Ascending aorta (tissue), 2 donors: ENCODE measurements at places on chromosomes 7 and 10.
A peak's percentile ranks its signal among the peaks of the same experiment; 100 is the strongest.

- DNase-seq = peak; percentile 59
Measured at GRCh38 chr7:938546-939185, 15.8 kb downstream of the ADAP1 start.

GRCh38 chr10:7593905-7594304 is 72.9 kb downstream of the ITIH5 start:
- DNase-seq = no peak

GRCh38 chr10:117663750-117664149 is 121.2 kb downstream of the EMX2 start:
- no peak for DNase-seq

DNA sequence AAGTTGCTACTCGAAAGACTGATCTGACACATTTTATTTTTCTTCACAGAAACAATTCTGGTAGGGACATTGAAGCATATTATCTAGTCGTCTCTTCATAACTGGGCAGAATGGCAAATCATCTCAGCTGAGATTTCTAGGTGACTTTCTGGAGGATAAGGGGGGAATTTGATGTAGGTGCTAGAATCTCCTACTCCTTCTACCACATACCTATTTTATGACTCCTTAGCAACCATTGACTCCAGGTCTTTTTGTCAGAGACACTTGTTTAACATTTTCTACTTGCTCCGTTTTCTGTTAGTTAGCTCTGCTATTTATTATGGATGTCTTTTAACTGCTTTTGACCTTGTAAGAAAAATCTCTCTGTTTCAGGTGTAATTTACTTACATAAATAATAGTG is 380.9 kb upstream of the SEMA3C start:
- no peak for DNase-seq

- DNase-seq = no peak
Measured at GRCh38 chr7:130458257-130458656, 17.4 kb upstream of the CEP41 start.

- no peak for DNase-seq
Measured at GRCh38 chr7:90180011-90180585, 25.8 kb downstream of the STEAP1 start.

GRCh38 chr7:42745357-42746059 is 166.4 kb downstream of the C7orf25 start:
- DNase-seq = peak; percentile 62

- DNase-seq = no peak
Measured at GRCh38 chr7:4091767-4092166, 590.3 kb upstream of the FOXK1 start.

- DNase-seq = peak; percentile 70
Measured at GRCh38 chr10:132388891-132389432, 8.0 kb upstream of the PWWP2B start.

DNA sequence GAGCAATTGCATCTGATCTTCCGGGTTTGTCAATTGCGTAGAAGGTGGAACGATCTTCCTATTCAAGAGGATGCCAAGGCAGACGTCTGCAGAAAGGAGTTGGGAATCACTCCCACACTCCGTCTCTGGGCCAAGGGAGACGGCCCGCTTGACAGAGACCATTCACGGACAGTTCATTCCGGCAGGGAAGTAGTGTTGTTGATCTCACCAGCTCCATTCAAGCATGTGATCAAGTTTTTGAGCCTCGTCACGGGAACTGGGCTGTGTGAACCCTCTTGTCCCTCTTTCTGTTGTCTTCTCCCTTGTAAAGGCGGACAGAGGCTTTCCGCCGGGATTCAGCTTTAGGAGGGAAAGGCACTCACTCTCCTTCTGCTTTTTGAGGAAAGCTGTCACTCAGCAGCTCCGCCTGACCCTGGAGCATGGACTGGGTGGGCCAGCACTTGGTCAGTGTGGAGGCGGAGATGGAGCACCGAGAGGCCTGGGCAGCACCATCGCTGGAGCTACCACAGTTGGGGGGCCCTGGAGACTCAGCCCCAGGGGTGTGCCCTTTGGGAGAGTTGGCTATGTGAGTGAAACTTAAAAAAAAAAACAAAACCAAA is 44.9 kb downstream of the SPDYE5 start:
- DNase-seq = no peak

DNA sequence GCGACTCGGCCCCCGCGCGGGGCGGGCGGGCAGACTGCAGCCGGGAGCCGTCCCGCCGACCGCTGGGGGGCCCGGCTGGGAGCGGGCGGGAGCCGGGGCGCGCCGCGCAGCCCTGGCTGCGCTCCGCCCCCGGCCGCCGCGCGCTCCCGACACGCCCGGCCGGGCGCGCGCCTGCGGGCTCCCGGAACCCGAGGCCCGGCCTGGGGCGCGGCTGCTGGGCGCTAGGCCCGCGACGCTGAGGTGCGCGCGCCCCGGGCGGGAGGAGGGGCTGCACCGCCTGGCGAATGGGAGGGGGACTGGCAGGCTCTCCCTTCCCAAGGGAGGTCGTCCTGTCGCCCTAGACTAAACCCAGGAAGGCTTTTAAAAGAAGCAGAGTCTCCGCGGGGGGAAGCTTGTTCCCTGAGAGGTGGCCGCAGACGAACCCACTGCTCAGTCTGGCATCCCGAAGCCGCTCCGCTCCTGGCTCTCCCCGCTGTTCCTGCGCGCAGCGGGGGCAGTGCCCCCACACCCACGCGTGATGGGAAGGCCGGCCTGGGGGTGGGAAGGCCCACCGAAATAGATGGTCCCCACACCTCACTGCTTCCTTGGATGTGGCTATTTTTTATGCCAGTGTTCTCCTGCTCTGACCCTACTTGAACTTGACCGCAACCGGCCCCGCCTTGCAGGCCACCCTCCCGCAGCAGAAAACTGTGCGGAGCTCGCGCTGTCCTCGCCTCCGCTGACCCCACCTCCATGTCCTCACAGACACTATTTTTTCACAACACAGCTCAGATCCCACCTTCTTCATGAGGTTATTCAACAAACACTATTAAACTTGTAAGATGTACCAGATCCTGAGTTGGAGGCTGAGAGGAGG is at the start of gene VOPP1:
TSS of gene VOPP1 (minus strand) at position 125 of the 856 bp plus-strand sequence. CDS start 178 bp downstream, outside the sequence.
- peak; percentile 26 for DNase-seq

- DNase-seq = no peak
Measured at GRCh38 chr10:22285130-22285529, 31.1 kb upstream of the COMMD3 start.

DNA sequence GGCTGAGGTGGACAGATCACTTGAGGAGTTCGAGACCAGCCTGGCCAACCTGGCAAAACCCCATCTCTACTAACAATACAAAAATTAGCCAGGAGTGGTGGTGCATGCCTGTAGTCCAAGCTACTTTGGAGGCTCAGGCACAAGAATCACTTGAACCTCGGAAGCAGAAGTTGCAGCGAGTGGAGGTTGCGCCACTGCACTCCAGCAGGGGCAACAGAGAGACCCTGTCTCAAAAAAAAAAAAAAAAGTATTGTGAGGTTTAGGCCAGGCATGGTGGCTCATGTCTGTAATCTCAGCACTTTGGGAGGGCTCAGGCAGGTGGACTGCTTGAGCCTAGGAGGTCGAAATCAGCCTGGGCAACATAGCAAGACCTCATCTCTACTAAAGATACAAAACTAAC is 16.0 kb downstream of the TET1 start:
- DNase-seq = peak; percentile 49

GRCh38 chr7:127838816-127839415 is 186.9 kb downstream of the SND1 start:
- DNase-seq = no peak

- DNase-seq = no peak
Measured at GRCh38 chr7:33457039-33457438, 327.7 kb downstream of the BBS9 start.

GRCh38 chr10:113739031-113739430 is 12.5 kb upstream of the PLEKHS1 start:
- DNase-seq = no peak

DNA sequence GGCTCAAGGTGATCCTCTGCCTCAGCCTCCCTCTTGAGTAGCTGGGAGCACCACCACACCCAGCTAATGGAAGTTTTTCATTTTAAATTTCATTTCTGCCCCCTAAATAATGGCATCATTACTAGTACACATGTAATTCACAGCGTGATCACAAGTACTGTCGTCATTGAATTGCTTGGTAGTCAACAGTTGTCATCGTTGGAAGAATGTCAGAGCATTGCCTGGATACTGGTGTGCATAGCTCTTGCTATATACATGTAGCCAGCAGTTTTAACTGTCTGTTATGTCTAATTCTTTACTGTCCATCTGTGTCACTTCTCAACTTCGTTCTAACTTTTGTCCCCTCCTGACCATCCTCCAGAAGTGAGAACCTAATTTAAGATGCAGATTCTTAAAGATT is 62.1 kb downstream of the CRPPA start:
- no peak for DNase-seq

DNA sequence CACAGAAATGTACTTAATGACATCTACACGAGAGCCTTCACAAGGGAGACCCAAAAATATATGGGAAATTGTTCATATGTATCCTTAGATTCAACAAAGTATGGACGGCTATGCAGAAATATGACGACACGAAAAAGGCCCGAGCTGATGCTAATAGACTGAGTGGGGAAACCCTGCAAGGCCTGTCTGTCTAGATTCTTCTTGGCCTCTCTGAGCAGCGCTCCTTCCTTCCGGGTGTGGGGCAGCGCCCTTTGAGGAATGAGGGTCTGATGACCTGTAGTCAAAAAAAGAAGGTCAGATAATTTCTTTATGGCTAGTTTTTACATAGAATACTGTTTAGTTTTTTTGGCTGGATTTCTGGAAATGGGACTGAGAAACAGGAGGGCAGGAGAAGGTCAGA is 192.8 kb upstream of the AKR1E2 start:
- DNase-seq = no peak

DNA sequence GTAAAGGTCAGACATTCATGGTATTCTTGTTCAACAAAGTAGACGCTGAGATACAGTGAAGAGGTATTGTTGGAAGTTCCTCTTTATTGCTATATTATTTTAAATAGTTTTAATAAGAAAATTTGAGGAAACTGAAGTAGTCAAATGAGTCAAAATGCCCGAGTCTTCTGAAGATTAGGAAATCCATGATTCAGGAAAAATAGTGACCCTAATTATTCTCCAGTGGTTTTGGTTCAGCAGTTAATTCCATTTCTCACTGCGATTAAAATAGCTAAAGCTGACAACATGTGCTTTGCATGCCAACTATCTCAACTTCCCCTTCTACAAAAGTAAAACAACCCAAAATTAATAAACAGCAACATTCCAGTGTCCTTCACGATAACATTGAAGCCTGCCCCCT is 32.7 kb upstream of the PFKP start:
- DNase-seq = no peak

GRCh38 chr10:132885451-132886210 is 56.7 kb downstream of the CFAP46 start:
- peak; percentile 46 for DNase-seq

DNA sequence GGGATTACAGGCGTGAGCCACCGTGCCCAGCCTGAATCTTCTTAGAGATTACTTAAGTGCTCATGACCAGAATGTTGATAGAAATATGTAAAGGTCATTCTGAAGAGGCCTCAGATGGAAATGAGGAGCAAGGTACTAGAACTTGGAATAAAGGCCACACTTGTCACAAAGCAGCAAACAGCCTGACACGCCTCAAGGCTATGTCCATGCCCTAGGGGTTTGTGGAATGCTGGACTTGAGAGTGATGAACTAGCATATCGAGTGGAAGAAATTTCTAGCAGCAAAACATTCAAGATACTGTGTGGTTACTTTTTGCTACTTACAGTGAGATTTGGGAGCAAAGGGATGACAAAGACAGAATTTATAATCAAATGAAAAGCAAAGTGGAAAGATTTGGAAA is 39.0 kb downstream of the ZNF438 start:
- DNase-seq = no peak

- DNase-seq = no peak
Measured at GRCh38 chr10:117993166-117993565, 53.6 kb downstream of the RAB11FIP2 start.

- no peak for DNase-seq
Measured at GRCh38 chr10:34650156-34650555, 164.9 kb downstream of the PARD3 start.

DNA sequence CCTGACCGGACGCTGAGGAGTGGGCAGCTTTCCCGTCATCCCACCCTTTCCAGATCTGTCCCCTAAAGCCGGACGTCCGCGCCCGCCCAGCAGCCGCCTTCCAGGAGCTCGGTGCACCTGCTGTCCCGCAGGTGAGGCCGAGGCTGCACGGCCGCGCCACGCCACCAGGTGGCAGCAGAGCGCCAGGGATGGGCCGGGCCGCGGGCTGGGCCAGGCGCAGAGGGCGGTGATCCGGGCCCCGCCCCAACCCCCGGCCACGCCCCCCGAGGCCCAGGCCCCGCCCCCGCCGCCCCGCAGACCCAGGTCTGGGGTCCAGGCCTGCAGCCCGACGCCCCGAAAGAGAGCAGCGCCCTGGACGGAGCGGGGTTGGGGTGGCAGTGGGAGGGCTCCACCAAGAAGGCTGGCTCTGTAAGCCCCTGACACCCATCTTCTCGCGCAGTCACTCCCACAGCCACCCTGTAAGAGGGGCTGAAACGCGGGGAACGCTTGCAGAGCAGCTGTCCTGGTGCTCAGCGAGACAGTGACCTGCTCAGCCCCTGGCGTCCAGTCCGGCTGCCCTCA is 32.2 kb downstream of the FOXL3 start:
- no peak for DNase-seq

- no peak for DNase-seq
Measured at GRCh38 chr7:108442039-108442568, 14.1 kb downstream of the NRCAM start.

GRCh38 chr7:91752102-91752501 is 128.4 kb downstream of the MTERF1 start:
- no peak for DNase-seq

GRCh38 chr7:21911341-21911875 is 34.3 kb downstream of the CDCA7L start:
- no peak for DNase-seq

GRCh38 chr10:42690449-42691360 is 52.3 kb upstream of the ZNF33B start:
- DNase-seq = no peak

- no peak for DNase-seq
Measured at GRCh38 chr7:100515072-100515532, 23.9 kb upstream of the AGFG2 start.

DNA sequence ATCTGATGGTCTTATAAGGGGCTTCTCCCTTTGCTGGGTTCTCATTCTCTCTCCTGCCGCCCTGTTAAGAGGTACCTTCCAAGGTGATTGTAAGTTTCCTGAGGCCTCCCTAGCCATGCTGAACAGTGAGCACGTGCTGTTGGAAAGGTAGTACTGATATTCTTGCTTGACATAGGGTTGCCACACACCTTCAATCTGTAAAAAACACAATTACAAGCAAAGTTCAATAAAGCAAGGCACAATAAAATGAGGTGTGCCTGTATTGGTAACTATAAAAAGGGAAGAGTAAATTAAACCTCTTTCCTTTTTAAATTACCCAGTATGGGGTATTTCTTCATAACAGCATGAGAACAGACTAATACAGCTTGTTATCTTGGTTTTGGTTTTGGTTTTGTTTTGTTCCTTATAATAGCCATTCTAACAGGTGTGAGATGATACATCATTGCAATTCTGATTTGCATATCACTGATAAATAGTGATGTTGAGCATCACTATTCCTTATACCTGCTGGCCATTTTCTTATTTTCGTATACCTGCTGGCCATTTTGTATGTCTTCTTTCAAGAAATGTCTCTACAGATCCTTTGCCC is 164.9 kb upstream of the TRIM24 start:
- no peak for DNase-seq

GRCh38 chr7:24905996-24906770 is 73.8 kb downstream of the OSBPL3 start:
- no peak for DNase-seq

GRCh38 chr7:55571511-55572377 is 558 bp downstream of the VOPP1 start:
- peak; percentile 73 for DNase-seq
